H4 (cell line): ENCODE measurements at places on chromosomes 5 and 9. TPM values are rescaled to one million over a fixed set of nuclear protein-coding genes. Genes with fewer than 3 reads are reported as not detected.
A peak's percentile ranks its signal among the peaks of the same experiment; 100 is the strongest.

DNA sequence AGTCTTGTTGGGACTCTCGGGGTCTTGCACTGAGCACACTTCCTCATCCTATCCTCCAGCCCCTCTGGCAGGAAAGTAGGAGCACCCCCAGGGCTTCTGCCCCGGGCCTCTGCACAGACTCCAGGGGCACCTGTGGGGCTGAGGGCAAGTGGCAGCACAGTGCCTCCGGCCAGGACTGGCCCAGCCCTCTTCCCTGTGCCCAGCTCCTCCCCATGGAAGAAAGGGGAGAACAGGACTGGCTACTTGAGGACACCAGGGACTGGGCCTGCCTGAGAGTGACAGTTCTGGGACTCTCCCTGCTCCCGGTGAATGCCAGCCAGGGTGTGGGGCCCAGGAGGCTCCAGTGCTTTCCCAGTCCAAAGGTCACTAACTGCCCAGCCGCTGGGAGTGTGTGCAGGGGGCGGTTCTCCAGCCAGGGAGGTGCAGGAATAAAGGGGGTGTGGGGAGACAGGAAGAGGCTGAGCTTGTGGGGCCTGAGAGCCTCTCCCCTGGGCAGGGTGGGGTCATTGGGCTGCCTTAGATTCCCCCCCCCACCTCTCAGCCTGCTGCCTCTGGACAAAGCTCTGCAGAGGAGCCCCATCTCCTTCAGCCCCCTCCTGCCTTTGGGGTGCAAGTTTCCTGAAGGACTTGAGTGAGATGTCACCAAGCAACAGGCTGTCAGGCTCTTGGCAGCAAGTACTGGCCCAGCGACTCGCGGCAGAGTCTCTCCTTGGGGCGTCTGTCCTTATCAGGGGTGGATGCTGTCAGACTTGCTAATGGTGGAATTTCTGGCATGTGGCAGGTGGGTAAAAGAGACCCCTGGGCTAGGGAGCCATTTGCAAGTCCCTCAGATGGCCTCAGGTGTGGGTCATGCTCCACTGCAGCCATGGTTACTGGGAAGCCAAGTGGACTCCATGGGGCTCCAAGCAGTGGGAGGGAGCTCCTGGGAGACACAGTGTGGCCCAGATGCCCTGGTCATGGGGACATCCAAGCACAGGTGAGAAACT, 19.1 kb upstream of the JADE2 start:
- DNase-seq = peak; percentile 84

GRCh38 chr5:135206862-135207261, 172.8 kb upstream of the PITX1 start:
- no peak for DNase-seq

- DNase-seq = peak; percentile 31
These were observed at the start of gene S1PR3 for GRCh38 chr9:88991066-88992034. S1PR3 (plus strand) TSS chr9:88991468; CDS start chr9:89001201, 9,733 bp downstream.

GRCh38 chr9:19074229-19074628, 25.0 kb downstream of the RRAGA start:
- DNase-seq = no peak

GRCh38 chr5:131371835-131372234, 108.0 kb downstream of the CDC42SE2 start:
- DNase-seq = no peak

- peak; percentile 77 for DNase-seq
These were observed 216.2 kb upstream of the S1PR3 start for GRCh38 chr9:88775037-88775471.

Gene COL27A1
- total RNA-seq = 1.3 and 2.4 TPM in 2 replicates

- DNase-seq = no peak
These were observed 507 bp downstream of the RICTOR start for GRCh38 chr5:39073767-39074016.

Gene PRELID2
- total RNA-seq = 6.6 and 8.9 TPM in 2 replicates

- no peak for DNase-seq
These were observed 4.3 kb downstream of the SURF2 start for GRCh38 chr9:133360400-133361393.

DNA sequence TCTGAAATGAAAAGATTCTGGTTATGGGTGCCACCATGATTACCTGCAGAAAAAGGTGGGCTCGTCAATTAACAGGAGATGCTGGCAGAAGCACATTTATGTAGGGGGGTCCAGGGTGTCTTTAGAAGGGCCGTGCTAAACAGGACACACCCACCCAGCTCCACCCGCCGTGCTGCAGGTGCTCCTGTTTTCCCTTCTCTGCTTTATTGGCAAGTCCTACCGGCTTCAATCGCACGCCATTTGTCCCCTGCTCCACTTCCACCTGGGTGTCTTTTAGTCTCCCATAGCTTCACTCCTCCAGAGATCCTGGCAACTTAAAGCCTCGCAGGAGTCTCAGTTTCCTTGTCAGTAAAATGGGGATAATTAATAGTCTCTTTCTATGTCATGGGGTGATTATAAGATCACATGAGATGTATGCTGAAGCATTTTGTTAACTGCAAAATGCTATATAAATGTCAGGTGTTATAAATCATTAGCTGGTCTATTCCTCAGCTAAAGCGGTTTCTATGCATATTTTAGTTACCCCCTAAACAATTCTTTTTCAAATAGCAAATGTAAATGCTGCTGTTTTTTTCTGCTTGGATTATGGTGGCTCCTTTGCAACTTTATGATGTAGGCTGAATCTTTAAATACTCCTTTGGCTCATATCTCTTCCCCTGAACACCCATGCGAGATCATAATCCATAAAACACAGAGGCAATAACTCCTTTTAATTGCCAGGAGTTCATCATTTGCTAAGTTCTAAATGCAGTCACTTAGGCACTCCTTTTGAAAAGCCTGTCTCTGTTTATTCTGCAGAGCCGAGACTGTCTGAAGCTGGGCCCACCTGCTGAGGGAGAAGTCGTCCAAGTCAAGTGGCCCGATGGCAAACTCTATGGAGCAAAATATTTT, 406.9 kb downstream of the KDM4C start:
- no peak for DNase-seq

Gene BTNL8
- not detected in 2 replicates for total RNA-seq

Gene C5
- 3.6 and 4.5 TPM in 2 replicates for total RNA-seq

DNA sequence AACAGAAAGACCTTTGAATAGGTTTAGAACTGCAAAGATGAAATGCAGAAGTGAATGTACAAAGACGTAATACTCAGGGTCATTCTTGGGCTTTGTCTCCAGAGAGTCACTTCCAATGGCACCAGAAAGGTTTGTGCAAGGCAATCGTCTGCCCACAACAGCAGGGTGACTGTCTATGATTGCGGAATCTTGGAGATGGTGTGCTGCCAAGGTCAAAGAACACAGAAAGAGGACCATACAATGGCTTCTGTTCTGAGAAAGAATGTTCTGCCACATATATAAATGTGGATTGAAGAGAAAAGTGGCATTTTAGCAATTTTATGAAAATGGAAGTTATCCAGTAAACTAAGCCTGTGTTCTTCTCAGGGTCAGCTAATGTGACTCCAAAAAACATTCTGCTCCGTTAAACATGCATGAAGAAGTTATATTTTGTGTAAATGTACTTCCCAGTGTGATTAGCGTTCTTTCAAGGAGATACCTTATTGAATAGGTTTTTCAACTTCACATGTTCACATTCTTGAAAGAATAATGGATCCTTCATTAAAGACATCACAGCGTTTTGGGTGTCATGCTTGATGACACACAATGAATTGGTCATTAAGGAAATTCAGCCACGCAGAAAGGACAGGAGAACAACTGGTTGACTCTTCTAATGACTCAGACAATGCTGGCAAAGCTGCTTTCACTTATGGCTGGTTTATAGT, 73.4 kb upstream of the CDH6 start:
- DNase-seq = no peak

- DNase-seq = no peak
These were observed 476.4 kb downstream of the KDM4C start for GRCh38 chr9:7234144-7234543.

- peak; percentile 100 for DNase-seq
These were observed 24.3 kb upstream of the PTGES start for GRCh38 chr9:129776938-129777768.

DNA sequence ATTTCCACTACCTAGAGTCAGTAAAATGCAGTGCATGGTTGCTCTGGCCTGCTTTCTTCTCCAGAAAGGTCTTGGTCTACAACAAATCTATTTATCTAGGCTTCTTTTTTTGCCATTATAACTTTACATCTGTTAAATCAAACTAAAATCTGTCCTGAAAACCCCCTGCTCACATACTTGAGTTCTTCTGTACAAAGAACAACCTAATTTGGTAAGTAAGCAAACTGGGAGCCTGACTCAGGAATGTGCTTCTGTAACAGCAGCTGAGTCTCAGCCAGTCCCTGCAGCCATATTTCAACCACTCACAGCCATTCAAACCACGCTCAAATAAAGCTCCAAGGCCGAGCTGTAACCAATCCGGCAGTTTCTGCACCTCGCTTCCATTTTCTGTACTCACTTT, 95.8 kb downstream of the PLPP1 start:
- peak; percentile 24 for DNase-seq

GRCh38 chr5:122183098-122183787, 53.9 kb downstream of the ZNF474 start:
- peak; percentile 85 for DNase-seq

- no peak for DNase-seq
These were observed 13.2 kb downstream of the GPSM1 start for GRCh38 chr9:136340356-136341041.

- no peak for DNase-seq
These were observed 208.4 kb downstream of the PDZD2 start for GRCh38 chr5:31847354-31847753.

Gene SPINK13
- total RNA-seq = not detected in 2 replicates

GRCh38 chr5:61823065-61823464, 482.9 kb upstream of the KIF2A start:
- DNase-seq = no peak

DNA sequence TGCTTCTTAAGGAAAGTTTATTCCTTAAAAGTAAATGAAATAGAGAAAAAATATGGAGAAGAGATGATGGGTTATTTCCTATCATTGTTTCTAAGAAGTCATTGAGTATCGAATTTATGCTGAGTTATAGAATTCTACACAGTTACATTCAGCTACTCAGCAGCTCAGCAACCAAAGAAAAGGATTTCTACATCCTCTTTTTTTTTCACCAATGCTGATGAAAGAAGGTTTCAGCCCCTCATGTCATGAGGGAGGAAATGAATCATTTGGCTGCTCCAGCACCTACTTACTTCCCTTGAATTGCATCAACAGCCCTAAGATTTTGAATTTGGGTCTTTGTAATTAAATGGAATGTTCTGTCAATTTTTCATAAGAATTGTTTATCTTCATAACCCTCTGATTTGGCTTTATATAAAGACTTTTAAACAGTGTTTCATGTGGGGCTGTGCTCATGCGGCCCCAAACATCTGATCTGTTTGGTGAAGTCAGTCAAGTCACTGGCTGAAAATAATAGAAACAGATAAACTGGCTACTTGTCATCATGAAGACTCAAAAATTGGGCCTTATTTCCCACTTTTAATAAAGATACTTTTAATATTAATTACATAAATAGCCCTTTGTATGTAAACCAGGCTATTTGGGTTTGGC, 18.5 kb upstream of the SNX2 start:
- peak; percentile 55 for DNase-seq

DNA sequence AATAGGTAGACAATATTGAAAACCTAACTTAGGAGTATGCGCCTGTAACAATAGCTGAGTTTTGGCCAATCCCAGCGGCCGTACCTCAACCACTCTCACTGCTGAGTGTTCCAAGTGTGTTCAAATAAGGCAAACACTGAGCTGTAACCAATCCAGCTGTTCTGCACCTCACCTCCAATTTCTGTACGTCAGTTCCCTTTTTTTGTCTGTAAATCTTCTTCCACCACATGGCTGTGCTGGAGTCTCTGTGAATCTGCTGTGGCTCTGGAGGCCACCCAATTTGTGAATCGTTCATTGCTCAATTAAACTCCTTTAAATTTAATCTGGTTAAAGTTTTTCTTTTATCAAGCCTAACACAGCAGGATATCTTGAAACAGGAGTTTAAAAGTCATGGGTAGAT, 116.3 kb downstream of the SLC28A3 start:
- DNase-seq = no peak

GRCh38 chr9:121821326-121821725, 169.9 kb downstream of the DAB2IP start:
- DNase-seq = no peak
